ENCODE measurements at places on chromosomes 6 and 20.

GRCh38 chr20:61042506-61043385, 209.3 kb upstream of the CDH4 start:
- no peak for DNase-seq

- no peak for DNase-seq
These were observed 22.6 kb downstream of the MAS1 start for GRCh38 chr6:159913375-159913774.

DNA sequence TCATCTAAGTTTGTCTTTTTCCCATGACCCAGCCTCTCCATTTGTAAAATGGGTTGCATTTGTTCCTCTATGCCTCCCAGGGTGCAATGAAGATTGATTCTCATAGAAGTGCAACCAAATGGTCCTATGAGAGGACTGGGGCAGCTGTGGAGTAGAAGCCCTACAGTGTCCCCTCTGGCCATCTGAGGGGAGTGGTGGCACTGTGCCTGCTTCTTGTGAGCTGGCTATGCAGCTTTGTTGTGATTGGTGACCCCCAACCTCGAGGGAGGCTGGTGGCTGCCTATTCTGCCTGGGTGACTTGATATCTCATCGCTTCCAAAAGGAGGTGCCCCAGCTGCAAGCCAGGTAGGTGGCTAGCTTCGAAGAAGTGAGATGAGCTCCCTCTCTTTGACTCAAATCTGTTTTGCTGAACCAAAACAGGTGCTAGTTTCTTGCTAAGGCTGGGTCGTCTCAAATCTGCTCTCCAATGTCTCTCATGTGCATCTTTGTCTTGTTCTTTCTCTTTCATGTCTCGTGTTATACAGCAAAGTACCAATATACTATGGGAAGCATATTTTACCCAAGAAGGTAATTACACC, 33.9 kb downstream of the TXLNB start:
- no peak for DNase-seq

DNA sequence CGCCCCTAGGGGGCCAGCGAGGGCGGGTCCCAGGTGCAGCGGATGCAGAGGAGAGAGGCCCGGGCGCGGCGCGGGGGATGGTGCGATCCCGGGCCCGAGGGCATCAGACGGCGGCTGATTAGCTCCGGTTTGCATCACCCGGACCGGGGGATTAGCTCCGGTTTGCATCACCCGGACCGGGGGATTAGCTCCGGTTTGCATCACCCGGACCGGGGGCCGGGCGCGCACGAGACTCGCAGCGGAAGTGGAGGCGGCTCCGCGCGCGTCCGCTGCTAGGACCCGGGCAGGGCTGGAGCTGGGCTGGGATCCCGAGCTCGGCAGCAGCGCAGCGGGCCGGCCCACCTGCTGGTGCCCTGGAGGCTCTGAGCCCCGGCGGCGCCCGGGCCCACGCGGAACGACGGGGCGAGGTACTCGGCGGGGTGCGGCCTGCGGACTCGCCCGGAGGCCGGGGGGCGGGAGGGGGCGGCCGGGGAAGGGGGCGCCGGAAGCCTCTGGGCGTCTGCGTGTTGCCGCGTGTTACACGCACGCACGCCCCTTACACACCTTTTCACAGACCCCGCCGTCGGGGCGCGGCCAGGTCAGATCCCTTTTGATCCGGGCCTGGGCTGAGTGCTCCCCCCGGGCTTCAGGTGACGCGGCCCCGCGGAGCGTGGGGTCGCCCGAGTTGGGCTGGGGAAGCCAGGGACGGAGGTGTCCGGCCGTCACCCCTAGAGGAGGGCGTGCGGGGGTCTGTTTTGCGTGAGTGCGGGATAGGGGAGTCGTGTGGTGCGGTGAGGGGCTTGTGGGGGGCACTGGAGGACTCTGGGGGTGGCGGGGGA, 412 bp downstream of the TRIB3 start:
- no peak for DNase-seq

DNA sequence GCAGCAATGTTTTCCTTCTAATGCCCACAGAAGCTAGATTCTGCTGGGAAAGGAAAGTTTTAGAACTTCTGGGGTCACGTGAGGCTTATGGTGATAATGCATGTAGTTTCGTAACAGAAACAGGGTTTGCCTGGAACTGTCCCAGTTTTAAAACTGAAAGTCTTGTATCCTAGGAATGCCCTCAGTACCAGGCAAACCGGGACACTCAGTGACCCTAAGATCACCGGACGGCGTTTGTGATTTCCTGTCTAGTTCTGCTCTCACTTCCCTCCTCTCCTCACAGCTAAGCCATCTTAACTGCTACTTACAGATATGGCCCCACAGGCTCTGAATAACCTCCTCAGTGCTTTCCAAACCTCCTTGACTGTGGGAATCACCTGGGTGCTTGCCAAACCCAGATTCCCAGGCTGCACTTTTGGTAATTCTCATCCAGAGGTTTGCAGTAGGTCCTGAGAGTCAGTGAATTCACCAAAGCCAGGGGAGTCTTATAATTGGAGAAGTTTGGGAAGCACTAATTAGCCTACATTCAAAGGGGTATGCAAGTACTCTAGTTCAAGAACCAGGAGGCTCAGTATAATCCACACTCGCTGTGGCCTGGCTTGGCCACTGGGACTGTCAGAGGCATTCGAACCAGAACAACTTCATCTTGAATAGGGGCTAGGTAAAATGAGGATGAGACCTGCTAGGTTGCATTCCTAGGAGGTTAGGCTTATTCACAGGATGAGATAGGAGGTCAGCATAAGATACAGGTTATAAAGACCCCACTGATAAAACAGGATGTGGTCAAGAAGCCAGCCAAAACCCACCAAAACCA, 231.6 kb upstream of the MYLIP start:
- peak; percentile 5 for DNase-seq

DNA sequence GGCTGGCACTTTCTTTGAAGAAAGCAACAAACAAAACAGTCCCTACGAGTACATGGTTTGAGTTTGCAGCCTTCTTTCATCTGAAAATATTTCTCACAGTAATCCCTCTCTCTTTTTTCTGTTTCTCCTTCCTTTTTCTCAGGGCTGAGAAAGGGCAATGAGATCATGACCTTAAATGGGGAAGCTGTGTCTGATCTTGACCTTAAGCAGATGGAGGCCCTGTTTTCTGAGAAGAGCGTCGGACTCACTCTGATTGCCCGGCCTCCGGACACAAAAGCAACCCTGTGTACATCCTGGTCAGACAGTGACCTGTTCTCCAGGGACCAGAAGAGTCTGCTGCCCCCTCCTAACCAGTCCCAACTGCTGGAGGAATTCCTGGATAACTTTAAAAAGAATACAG, 80.7 kb upstream of the CLDN20 start:
- no peak for DNase-seq

DNA sequence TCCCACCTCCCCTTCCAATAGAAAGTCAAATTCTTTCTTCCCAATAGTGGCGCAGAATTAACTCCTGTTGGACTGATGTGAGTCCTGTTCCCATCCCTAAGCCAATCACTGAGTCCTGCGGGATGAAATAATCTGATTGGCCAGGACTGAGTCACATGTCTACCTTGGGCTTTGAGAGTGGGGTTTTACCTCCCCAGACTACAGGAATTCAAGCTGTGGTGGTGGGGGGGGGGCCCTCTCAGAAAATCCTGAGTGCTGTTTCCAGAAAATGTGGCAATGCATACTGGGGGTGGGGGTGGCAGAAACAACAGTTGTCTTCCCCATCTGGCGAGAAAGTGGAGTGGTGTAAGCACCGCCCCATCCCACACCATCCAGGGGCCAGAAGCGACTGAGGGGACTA, 65.7 kb downstream of the CTCFL start:
- no peak for DNase-seq

DNA sequence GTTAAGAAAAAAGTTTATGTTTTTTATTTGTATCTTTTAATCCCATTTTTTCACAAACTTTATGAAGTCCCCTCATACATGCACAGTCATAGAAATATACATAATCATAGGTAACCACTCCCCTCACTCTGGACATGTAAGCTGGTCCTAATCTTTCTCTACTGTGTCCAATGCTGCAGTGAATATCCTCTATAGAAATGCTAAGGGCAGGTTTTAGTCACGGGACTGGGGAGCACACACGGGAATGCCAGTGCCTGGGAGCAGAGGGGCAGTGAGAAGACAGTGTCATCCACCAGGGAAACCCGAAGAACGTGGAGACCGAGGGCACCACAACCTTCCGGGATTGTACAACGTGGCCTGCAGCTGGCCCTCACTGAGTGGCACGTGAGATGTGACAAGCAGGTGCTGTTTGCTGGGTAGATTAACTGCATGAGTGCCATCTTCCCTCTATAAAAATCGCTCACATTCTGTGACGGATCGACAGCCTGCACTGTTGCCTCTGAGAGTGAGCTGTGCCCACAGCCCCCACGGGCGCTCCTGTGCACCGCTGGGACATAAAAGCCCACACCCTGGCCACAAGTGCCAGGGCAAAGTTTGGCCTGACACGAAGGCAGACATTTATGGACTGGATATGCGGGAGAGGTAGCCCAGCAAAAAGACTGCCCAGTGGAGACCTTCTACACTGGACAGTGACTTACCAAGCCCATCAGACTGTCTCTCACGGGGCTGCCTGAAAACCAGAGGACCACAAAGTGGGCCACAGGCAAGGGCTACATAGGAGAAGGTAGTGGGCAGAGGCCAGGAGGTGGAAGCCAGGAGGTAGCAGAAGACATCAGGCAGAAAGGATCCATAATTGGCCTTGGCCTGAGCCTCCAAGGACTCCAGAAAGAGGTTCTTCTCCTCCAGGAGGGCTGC, 63.2 kb downstream of the FGD2 start:
- no peak for DNase-seq

- DNase-seq = no peak
These were observed 27.2 kb downstream of the KCNQ2 start for GRCh38 chr20:63445075-63445734.

GRCh38 chr20:52965819-52966218, 6.3 kb upstream of the TSHZ2 start:
- no peak for DNase-seq

- no peak for DNase-seq
These were observed 1.6 kb downstream of the SLC24A3 start for GRCh38 chr20:19213946-19214490.

GRCh38 chr20:63574156-63574828, at the start of gene HELZ2:
Gene HELZ2 (minus strand): TSS chr20:63574239. CDS start chr20:63572385, 1,854 bp downstream.
- DNase-seq = no peak

DNA sequence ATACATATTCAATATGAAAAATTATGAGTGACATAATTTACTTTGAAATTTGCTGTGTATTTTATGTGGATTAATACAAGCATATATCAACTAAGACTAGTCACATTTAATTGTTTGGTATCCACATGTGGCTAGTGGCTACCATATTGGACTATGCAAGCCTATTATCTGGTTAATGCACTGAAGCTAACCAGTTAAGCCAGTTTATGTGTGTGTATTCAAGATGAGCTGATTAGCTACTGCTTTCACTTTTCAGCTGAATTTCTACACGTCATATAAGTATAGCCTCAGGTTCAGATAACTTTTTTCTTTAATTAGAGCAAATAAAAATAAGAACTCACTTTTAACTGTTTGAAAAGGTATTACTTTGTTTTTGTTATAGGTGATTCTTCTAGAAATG, 903.7 kb downstream of the TFAP2A start:
- no peak for DNase-seq

- DNase-seq = no peak
These were observed 20.9 kb upstream of the MCM3 start for GRCh38 chr6:52305411-52305810.

DNA sequence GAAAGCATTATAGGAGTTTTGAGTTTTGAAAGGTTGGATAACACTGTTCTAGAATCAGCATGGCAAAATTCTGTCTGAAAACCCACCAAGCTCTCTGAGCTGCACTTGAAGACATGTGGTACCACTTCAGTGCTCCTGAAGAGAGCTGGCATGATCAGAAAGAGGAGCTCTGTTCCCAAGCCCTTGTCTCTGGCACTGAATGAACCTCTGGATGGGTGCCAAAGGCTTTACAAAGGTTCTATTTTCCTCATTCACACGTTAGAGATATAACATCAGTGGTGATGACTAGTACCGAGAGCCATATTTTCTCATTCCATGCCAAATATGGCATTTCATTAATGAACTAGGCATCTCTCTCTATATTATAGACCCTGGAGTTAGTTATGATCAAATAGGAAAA, 301.8 kb upstream of the ID4 start:
- DNase-seq = peak; percentile 3

DNA sequence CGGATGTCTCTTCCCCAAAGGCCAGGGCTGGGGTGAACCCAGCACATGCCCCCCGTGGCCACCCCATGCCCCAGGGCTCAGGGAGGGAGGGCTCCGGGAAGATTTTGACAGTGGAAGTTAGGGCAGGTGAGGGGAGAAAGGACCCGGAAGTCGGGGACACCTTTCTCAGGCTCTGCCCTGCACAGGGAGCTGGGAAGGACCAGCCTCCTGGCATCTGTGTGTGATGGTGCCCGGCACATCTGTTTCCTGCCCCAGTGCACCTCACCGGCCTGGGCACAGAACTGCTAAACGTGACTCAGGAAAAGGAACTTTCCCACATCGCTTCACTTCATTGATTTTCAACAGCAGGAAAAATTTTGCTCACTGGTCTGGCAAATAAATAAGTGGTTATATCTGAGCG, 141.1 kb upstream of the AFDN start:
- no peak for DNase-seq

DNA sequence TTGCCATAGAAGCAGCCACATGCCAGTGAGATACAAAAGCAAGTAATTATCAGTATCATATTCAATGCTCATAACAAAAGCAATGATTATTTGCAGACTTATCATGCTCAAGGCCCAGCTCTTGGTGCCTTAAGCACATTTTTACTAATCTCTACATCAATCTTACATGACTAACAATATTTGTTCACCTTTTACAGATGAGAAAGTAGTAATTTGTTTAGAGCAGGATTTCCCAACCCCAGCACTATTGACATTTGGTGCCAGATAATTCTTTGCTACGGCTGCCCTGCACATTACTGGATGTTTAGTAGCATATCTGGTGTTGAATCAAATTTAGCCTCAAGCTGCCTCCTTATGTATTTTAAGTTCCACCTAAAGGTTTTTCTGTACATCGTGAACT, 19.0 kb upstream of the DOK5 start:
- no peak for DNase-seq

DNA sequence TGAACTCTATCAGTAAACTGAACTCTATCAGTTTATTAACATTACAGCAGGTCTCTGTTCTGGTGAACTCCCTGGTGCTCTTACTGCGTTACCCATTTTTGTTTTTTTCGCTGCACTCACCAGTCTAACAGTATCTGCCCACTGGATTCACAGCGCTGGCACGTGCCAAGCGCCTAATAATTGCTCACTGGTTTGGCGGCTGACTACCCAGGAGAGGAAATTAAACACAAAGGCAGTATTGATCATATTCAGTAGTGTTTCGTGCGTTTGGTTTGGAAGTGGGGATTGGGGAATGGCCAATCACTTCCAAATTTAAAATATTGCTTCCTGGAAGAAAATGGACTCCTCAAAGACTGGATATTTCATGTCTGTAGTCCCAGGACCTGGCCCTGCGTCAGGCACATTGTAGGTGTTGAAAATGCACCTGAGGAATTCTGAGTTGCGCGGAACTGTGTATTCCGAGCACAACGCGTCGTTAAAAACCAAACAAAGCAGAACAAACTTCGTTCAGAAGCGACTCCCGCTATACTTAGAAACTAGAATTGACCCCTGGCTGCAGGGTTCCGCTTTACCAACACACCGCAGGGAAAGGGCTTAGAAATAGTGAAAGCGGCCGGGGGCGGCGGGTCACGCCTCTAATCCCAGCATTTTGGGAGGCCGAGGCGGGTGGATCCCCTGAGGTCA, 1.1 kb upstream of the RPS12 start:
- DNase-seq = peak; percentile 66
